Dorsolateral prefrontal cortex (tissue), 122 donors: ENCODE measurements at places on chromosomes 5 and 9.

- DNase-seq: no peak
Observed at GRCh38 chr5:96809921-96810320, 2.2 kb upstream of the ERAP1 start.

DNA sequence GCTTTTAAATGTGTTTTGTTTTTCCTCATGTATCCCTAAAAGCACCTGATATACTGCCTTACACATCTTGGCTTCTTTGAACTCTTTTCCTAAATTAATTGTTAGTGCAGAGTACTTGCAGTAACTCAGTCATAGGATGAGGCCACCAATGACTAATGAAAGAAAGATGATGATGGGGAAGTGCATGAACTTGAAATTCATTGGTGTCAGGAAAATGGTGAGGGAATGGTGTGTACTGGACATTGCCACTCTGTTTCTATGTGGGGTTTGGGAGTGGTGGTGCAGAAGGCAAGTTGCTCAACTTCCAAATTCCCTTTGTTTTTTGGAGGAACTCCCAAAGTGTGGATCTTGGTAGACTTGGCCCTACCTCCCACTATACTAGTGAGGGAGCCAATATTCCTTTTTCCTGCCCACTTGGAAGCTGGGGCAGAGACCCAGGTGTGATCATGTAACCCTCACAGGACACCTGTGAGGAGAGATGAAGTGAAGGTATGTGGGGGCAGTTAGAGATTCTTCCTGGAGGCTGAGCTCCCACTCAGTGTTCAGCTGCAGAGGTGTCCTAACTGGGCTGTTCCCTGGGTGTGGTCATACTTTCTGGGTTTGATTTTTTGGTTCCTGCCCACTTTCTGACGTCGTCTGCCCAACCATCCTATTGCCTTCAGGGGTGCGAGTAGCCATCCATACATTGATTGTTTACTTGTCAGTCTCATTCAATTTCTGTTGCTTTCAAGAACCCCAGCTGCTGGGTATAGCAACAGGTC, 298.5 kb downstream of the MAST4 start:
- DNase-seq: no peak

DNA sequence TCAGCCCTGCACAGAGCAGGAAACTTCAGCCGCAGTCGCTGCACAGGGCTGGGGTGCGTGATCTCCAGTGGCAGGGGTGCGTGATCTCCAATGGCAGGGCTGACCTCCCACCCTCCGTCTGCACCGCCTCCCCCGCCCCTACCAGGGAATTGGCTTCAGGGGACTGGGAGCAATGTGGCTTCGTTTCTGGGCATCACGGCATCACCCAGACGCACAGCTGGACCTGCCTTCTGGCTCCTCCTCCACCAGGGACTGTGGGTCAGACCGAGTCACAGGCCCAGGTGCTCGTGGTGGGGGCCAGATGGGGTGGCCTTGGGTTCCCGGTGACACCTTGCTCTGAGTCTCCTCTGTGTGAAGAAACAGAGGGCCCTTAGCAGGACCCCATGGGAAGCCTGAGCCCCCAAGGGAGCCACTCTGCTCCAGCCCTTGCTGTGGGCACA, 51.1 kb downstream of the AHRR start:
- DNase-seq: no peak

- no peak for DNase-seq
Observed at GRCh38 chr9:112331674-112331952, 1.8 kb downstream of the PTBP3 start.

GRCh38 chr5:150502106-150502505, 5.8 kb upstream of the NDST1 start:
- no peak for DNase-seq
